ENCODE measurements at places on chromosomes 1 and 21.

- no peak for DNase-seq
Measured at GRCh38 chr1:223704921-223705878, 7.1 kb upstream of the CAPN2 start.

DNA sequence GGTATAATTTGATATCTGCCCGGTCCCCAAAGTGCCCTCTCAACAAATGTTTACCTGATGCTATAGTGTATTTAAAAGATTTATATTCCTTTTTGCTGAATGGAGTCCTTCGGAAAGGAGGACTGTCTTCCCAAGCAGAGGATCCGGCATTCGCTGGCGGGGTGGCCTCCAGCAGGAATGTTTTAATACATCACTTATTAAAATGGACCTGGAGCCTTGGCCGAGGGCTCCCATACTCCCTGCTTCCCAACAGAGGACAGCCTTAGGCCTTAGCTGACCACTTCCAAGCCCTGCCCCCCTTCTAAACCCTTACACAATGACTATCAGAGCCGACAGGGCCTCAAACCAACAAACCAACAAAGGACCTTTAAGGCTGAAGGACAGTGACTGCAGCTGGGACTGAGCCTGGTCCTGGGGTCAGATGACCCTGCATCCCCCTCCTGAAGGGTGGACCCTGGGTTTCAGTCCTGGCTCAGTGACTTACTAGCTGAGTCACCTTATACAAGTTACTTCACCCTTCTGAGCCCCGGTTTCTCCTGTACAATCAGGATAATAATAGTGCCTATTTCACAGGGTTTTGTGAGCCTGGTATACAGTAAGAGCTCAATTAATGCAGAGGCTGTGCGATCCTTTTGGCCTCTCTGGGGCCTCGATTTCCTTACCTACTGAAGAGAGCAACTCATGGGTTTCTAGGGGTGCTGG is 5.6 kb downstream of the CAMK2N1 start:
- DNase-seq = no peak

GRCh38 chr1:18103788-18104421 is 3.7 kb upstream of the IGSF21 start:
- DNase-seq = no peak

DNA sequence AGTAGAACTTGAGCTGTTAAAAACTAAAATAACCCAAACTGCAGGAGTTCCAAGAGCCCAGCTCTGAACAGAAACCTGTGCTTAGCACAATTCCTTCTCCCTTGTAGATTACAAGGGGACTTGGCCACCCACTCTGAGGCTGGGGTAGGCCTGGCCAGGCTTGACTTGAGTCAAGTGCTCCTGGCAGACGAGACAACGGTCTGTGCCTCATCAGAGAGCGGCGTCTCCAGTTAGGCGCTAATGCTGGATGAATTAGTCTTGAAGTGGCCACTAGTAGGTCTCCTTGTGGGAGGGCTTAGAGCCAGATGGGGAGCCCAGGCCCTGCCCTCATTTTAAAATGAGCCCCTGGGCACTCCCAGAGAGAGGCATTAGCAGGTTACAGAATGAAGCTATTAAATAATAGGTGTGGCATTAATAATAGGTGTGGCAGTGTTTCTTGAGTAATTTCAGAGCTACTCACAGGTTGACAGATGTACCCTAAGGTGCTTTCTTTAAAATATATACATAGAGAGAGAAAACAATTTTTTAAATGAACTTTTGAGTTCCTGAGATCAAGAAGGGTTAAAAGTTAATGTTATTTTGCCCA is 1.1 kb downstream of the EEIG2 start:
- no peak for DNase-seq

GRCh38 chr1:153429266-153430165 is 13.2 kb downstream of the S100A7A start:
- no peak for DNase-seq

DNA sequence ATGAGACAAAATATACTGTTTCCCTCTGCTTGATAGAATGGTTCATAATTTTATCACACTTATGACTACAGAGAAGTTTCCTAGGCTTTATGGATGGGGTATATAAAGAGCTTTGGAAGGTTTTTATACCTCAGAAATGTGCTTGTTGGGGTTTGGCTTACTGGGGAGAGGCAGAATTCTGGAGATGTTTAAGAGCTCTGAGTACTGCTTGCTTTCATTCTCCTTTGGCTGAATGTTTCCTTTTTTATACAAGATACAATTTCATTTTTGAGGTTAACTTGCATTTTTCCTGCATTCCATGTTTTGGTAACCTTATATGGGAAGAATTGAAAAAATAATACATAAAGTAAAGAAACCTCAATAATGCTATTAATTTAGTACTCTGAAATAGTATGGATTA is 157.7 kb upstream of the COL11A1 start:
- DNase-seq = no peak

- no peak for DNase-seq
Measured at GRCh38 chr21:44613386-44614155, 1.7 kb downstream of the KRTAP10-8 start.

DNA sequence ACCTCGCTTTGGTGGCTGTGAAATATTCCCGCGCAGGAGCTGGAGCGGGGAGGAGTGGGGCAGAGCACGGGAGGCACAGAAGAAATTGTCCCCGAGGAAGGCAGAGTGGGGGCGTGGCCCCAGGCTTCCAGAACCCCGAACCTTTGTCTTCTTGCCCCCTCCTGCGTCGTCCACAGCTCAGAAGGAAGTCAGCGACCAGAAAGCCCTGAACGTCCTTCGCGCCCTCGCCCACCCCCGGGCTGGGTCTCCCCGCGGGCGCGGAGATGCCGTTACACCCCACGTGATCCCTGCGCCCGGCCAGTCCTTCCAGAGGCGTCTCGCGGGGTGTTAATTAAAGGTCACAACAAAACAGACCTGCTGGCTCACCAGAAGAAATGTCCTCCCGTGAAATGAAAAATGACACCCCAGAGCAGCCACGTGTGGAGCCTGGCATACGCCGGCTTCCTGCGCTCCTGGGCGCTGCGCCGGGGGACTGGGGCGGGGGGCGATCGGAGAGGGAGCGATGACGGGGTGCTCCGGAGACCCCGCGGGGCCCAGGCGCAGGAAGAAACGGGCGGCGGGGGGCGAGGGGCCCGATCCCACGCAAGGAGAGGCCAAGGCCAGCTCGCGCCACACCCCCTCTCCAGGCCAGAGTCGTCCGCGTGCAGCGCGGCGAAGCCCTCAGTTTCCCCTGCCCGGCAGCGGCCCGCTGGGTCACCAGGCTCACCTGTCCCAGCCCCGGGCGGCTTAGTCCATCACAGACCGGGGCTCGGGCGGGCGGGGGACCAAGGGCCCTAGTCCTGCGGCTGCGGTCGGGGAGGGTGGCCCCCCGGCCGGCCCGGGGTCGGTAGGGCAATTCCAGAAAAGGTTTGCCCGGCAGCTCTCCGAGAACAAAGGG is 995 bp upstream of the KIF26B start:
- DNase-seq = no peak

- DNase-seq = no peak
Measured at GRCh38 chr1:118363396-118363795, 178.4 kb upstream of the SPAG17 start.

DNA sequence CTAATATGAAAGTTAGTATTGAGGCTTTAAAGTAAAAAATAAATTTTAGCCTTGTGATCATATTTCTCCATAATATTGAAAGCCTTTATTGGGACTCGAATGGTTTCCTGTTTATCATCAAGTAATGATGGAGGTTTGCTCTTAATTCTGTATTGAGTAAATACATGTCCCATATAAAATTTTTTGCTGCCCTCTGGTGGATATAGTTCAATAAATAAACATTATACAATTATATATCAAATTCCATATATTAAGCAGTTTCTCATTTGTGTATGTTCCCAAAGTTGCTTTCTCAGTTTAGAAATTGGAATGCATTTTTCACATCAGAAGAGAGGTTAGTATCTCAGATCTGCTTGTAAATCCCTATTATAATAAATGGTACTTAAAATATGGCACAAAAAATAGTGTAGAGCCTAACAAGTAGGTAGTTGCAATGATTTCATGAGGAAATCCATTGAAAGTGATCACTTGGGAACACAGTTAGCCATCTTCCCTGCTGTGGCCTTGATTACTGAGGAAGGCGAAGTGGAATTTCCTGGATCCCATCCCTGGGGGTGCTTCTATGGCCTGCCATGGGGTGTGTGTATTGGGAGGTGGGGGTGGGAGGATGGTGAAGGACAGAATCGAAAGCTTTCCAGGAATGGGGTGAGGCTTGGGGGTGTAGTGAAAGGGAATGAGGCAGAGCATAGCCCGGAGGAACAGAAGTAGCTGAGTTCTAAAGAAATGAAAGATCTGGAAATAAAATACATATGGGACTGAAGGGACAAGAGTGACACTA is 84.1 kb upstream of the C21orf91 start:
- DNase-seq = no peak

Data from AG04449 (cell line).